ENCODE measurements at places on chromosomes 11 and 22. TPM values are rescaled to one million over a fixed set of nuclear protein-coding genes. Genes with fewer than 3 reads are reported as not detected.

GRCh38 chr11:116851626-116852025 lies 14.2 kb upstream of the APOA1 start:
- peak; percentile 65 for DNase-seq

GRCh38 chr22:38849811-38850210 lies 6.0 kb upstream of the NPTXR start:
- DNase-seq = no peak

GRCh38 chr22:45868571-45869339 lies 108.2 kb downstream of the WNT7B start:
- DNase-seq = peak; percentile 29

DNA sequence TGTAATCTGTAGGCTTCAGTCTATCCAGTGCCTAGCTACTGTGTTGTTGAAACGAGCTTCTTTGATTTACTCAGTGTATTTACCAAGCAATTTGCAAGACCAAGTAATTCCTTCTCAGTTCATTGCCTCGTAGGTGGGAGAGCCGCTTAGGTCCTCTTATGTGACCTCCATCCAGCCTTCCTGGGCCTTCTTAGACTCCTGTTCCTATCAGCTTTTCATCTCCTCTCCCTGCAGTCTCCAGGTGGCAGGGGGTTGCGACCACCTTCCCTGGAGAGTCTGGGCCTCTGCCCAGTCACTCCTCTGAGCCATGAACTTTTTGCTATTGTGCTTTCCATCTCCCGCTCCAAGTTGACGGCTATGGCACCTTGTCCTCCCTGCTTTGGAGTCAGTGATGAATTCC lies 251.8 kb downstream of the KIRREL3 start:
- no peak for DNase-seq

The SPDYC gene
- not detected for total RNA-seq

The TIGD3 gene
- 0.18 TPM for total RNA-seq

The CD3G gene
- total RNA-seq = 4.0 TPM
